ENCODE measurements at places on chromosomes 2 and 18. TPM values are rescaled to one million over a fixed set of nuclear protein-coding genes. Genes with fewer than 3 reads are reported as not detected.

The GULP1 gene
- 43.8 TPM for total RNA-seq

The PTPRN gene
- 3.2 TPM for total RNA-seq

DNA sequence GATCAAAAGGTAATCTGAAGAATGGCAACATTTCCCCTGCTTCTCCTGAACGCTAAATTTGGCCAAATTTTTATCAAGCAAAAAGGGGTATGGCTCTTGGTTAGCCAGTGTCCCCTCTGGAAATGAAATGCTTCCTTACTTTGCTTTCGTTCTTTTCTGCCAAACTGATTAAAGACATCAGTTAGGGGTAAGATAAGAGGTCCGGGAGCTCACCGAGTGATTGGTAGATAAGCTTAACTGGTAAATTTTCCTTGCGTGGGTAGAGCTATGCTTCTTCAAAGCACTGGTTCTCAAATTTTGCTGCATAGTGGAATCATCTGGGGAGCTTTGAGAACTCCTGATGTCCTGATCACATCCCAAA is 62.7 kb upstream of the MAPRE2 start:
- H3K4me1 ChIP-seq = peaks cover 28% of the 10 kb centered on the region
- H3K27me3 ChIP-seq = peaks cover 55% of the 10 kb centered on the region
- H3K27ac ChIP-seq = peak overlapping the region; percentile 4
- H3K4me3 ChIP-seq = peak overlapping the region; percentile 94

DNA sequence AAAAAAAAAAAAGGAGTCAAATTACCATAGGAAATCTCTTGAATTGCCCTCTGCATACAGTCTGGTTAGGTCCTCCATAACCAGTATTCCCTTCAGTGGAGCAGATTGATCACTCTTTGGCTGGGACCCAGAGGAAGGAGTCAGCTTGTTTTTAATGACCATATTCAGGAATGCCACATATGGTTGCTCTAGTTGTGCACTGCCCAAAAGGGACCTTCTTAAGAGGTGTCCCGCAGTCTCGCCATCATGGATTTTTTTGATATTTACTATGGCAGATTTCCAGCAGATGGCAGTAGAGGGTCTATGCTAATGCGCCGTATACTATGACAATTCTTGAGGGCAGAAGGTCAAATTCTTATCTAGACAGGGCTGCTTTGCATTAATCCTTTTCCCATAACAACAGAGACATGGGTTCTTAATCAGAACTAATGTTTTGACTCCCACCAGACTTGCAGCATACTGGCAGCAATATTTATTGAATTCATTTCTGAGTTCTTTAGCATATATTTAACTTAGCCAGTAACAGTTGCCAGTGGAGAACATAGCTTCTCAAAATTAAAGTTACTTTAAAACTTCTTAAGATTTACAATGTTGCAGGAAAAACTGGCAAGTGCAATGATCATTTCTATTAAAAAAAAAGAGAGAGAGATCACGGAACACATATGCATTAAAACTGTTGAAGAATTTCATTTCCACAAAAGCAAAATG is 31.8 kb upstream of the INPP4A start:
- H3K27me3 ChIP-seq = peaks cover 4% of the 10 kb centered on the region
- no peak overlapping the region for H3K4me3 ChIP-seq
- no peak overlapping the region for H3K27ac ChIP-seq
- H3K4me1 ChIP-seq = peaks cover 5% of the 10 kb centered on the region

DNA sequence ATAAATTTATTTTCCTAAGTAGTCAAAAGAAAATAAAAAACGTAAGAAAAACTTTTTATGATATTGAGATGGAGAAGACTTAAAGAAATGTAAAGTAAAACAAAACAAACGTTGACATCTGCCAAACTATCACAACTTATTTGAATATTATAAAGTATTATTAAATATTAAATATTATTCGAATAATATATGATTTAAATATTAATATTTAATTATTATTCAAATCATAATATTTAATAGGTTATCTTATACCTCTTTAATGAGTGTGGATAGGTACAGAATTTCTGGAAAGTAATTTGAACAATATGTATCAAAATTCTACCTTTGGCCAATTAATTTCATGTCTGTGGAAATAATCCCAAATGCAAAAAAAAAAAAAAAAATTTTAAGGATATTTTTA is 278.7 kb downstream of the RAD51AP2 start:
- H3K27ac ChIP-seq = no peak overlapping the region
- H3K4me3 ChIP-seq = no peak overlapping the region
- H3K36me3 ChIP-seq = no peaks in the 10 kb centered on the region
- no peaks in the 10 kb centered on the region for H3K4me1 ChIP-seq
- DNase-seq = no peak

- no peak for DNase-seq
- peaks cover 2% of the 10 kb centered on the region for H3K27me3 ChIP-seq
- H3K36me3 ChIP-seq = peaks cover 29% of the 10 kb centered on the region
- H3K27ac ChIP-seq = no peak overlapping the region
These were observed 15.5 kb upstream of the PDK1 start for GRCh38 chr2:172540421-172540820.

DNA sequence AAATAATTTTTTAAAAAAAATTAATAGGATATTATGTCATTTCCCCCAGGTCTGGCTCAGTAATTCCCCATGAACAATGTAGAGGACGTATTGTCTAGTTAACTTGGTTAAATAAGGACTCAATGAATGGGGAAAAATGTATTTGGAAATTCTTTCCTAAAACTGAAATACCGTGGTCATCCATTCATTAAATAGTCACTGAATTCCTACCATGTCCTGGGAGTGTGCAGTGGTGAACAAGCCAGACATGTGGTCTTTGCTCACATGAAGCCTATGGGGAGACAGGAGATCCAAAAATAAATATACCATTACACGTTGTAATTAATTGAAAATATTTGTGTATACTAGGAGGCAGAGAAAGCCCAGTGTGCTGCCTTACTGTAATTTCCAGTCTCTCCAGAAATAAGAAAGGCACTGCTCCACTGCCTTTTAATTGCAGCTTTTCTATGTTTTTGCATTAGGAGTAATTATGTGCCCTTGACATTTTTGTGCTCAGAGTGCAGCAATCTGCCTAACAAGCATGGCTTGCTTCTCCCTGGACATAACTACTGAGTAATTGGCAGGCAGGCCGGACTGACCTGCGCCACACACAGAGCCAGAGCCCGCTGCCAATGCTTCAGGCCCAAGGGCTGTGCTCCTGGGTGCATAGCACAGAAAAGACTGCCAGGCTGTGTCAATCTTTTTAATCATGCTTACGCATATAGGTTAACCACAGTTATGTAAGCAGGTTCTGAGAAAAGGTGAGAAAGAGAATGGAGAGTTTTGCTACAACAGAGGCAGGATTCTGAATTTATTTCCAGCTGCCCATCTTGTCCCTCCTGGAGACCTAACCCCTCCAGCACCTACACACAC is 22.2 kb upstream of the TTC39C start:
- no peaks in the 10 kb centered on the region for H3K36me3 ChIP-seq
- H3K4me3 ChIP-seq = no peak overlapping the region
- H3K27ac ChIP-seq = no peak overlapping the region
- peaks cover 9% of the 10 kb centered on the region for H3K27me3 ChIP-seq
- DNase-seq = no peak

GRCh38 chr2:31170071-31170698 is 31.9 kb upstream of the GALNT14 start:
- H3K4me1 ChIP-seq = no peaks in the 10 kb centered on the region
- H3K27me3 ChIP-seq = peaks cover 39% of the 10 kb centered on the region
- H3K36me3 ChIP-seq = no peaks in the 10 kb centered on the region
- H3K4me3 ChIP-seq = no peak overlapping the region
- peak; percentile 47 for DNase-seq

DNA sequence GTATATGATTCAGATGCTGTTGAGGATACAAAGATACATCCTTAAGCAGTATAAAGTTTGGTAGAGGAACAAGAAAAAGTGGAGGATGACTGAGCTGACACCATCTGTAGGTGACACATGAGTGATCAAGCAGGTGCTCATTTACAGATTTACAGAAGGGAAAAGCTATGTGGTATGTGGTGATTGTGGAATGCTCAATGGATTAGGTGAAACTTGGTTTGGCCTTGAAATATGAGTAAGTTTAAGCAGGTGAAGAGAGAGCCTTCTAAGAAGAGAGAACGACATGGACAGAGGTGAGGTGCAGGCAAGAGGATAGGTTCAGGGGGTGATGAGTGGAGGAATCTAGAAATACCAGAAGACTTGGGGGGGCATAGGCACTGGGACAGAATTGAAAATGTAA is 5.9 kb downstream of the ASXL3 start:
- no peak overlapping the region for H3K27ac ChIP-seq
- H3K4me1 ChIP-seq = peaks cover 33% of the 10 kb centered on the region
- no peaks in the 10 kb centered on the region for H3K27me3 ChIP-seq

All from neural crest cell (in vitro differentiated cells).